ENCODE measurements at places on chromosomes 3 and 15.

DNA sequence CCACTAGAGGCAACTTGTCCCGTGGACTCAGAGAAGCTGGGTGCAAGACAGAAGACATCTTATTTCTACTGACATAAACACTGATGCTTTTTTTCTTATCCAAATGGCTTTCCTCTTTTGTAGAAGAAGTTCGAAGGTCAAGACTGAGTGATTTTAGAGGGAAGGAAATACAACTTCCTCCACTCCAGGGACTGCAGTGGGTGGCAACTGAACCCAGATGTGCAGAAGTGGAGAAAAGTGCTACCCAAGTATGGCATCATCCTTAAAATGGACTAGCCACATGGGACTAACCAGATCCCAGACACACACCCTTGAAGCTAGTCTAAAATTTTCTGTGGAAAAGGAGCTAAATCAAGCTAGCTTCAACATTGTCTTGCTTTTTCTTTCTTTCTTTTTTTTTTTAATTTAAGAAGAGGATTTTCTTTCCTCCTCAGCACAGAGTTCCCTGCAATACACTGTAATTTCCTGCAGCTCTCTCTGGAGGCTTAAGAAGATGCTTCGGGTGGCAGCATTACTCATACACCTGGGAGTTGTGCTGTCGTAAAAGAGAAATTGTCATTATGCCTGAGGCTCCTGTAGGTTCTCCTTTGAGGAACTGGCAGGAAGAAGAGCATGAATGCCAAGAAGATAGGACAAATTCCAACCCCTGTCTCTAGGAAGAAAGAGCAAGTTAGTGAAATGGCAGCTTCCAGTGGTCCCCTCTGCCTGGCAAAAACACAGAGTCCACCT is 3.8 kb upstream of the FRMD4B start:
- DNase-seq: no peak

GRCh38 chr3:104536715-104537114 is 830.0 kb upstream of the ALCAM start:
- no peak for DNase-seq

- no peak for DNase-seq
Measured at GRCh38 chr3:177196008-177196455, 1.2 kb downstream of the TBL1XR1 start.

DNA sequence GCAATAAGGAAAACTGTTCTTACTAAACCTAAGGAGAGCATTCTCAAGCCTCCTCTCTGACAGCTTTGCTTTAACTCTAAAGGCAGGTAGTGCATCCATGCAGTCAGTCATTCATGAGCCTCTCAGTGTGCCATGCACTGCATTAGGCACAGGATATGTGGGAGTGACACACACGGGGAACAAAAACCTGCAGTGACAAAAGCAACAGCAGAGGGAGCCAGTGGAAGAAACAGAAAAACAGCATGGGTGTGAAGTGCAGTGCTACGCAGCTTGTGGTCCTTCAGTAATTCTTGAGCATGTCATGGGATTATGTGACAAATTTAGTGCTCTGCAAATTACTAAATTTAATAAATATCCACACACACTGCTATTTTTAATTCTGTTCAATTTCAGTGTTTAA is 230.7 kb downstream of the BBX start:
- peak; percentile 11 for DNase-seq

DNA sequence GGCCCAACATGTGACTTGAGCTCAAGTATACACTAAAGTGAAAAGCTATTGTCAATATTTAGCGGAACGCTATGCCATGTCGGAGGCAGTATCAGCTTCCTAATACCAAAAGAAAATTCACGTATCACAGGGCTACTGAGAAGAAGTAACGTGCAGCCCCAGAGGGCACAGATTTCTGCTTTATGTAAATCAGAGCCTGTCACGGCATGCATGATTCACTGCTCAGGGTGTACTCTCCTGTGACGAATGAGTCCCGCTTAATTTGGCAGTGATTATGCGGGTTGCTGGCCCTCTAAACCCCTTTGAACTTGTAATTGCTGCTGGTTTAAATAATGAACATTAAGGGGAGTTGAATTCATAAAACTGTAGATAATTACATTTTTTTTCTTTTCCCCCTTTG is 85.3 kb downstream of the MEIS2 start:
- no peak for DNase-seq
